Hair follicular keratinocyte (primary cell): ENCODE measurements at places on chromosomes 1 and 21. TPM values are rescaled to one million over a fixed set of nuclear protein-coding genes. Genes with fewer than 3 reads are reported as not detected.

ARHGEF16 gene
- 10.5 and 15.3 TPM in 2 replicates for total RNA-seq

CR1L gene
- total RNA-seq: not detected in 2 replicates

TMEM234 gene
- 7.2 and 13.5 TPM in 2 replicates for total RNA-seq

KCNJ6 gene
- not detected in 2 replicates for total RNA-seq

UBXN10 gene
- total RNA-seq: 0.04 and 0.16 TPM in 2 replicates

CENPL gene
- total RNA-seq: 10.9 and 14.5 TPM in 2 replicates

LCE1E gene
- 0.91 TPM in 1 of 2 replicates, not detected in the other for total RNA-seq

CELA3A gene
- not detected in 2 replicates for total RNA-seq

GUCA2A gene
- not detected in 2 replicates for total RNA-seq

TCHH gene
- 0.04 TPM in 1 of 2 replicates, not detected in the other for total RNA-seq

SERPINC1 gene
- total RNA-seq: not detected in 2 replicates

FBLIM1 gene
- 154 and 198 TPM in 2 replicates for total RNA-seq

HENMT1 gene
- total RNA-seq: 1.6 and 6.7 TPM in 2 replicates

ESRRG gene
- total RNA-seq: 0.04 and 0.08 TPM in 2 replicates

SLC27A3 gene
- total RNA-seq: 7.3 and 8.2 TPM in 2 replicates

FLG gene
- total RNA-seq: 0.08 and 0.16 TPM in 2 replicates

MCOLN2 gene
- total RNA-seq: 2.0 and 2.9 TPM in 2 replicates

CADM3 gene
- not detected in 2 replicates for total RNA-seq

FCRL1 gene
- total RNA-seq: not detected in 2 replicates

GBP2 gene
- total RNA-seq: 0.31 and 0.53 TPM in 2 replicates

AJAP1 gene
- 6.6 and 10.9 TPM in 2 replicates for total RNA-seq

BARHL2 gene
- not detected in 2 replicates for total RNA-seq

CD5L gene
- not detected in 2 replicates for total RNA-seq

BACE2 gene
- 48.8 and 63.2 TPM in 2 replicates for total RNA-seq

TRNP1 gene
- total RNA-seq: 94.1 and 133 TPM in 2 replicates

SLC6A9 gene
- total RNA-seq: 9.1 and 12.0 TPM in 2 replicates

HES2 gene
- total RNA-seq: 42.2 and 55.4 TPM in 2 replicates

FNDC5 gene
- not detected in 2 replicates for total RNA-seq

DSTYK gene
- 4.7 and 5.4 TPM in 2 replicates for total RNA-seq

DFFB gene
- 5.6 and 6.4 TPM in 2 replicates for total RNA-seq

PDPN gene
- total RNA-seq: 65.3 and 81.1 TPM in 2 replicates

CRYAA gene
- total RNA-seq: not detected in 2 replicates

CHI3L1 gene
- total RNA-seq: 0.27 TPM in 1 of 2 replicates, not detected in the other

LRRC47 gene
- total RNA-seq: 32.7 and 35.5 TPM in 2 replicates

LIPI gene
- not detected in 2 replicates for total RNA-seq

LMX1A gene
- not detected in 2 replicates for total RNA-seq

HMGCS2 gene
- total RNA-seq: not detected in 2 replicates

PTGER3 gene
- not detected in 2 replicates for total RNA-seq
